EH (cell line): ENCODE measurements at places on chromosomes 11 and 22.

DNA sequence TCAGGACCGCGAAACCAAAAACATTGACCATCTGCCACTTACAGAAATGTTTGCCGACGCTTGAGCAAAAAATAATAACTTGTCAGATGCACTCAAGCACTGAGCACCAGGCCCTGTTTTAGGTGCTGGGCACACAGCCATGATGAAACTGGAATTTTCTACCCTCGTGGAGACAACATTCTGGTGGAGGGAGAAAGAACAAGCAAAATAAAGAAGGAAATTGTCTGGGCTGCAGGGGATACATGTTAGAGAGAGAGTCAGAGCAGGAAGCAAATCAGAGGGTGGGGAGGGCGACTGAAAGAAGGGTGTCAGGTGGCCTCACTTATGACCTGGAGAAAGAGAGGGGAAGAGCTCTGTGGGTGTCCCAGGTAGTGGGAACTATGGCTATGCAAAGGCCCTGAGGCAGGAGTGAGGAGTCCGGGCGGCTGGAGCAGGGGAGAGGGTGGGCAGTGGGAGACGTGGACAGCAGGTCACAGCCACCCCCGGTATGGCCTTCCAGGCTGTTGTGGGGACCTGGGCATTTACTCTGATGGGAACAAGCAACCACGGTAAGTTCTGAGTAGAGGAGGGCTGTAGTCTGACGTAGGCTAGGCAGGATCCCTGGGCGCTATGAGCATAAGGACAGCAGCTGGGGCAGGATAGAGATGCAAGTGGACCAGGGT, 78.8 kb downstream of the MYEOV start:
- DNase-seq = no peak

DNA sequence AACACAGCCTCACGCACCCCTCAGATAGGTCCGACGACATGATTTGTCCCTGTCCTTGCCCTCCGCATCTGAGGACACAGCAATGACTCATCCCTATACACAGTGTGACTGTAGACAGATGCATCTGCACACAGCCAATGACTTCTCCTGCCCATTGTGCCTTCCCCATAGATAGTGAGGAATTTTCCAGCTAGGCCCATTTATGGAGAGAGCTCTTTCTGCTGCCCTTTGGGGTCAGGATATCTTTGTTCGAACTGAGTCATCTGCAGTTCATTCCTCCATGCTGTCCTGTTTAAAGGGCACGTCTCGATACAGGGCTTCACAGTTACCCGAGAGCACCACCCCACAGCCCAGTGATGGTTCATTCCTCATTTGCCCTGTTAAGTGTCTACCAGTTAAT, 96.7 kb downstream of the LARGE1 start:
- DNase-seq = peak; percentile 59

GRCh38 chr11:37718431-37718999, 1120.5 kb upstream of the RAG2 start:
- peak; percentile 20 for DNase-seq

GRCh38 chr22:18109410-18110193, 1.0 kb upstream of the TUBA8 start:
- DNase-seq = no peak

- DNase-seq = no peak
Observed at GRCh38 chr22:48866906-48867681, 960.6 kb downstream of the BRD1 start.

DNA sequence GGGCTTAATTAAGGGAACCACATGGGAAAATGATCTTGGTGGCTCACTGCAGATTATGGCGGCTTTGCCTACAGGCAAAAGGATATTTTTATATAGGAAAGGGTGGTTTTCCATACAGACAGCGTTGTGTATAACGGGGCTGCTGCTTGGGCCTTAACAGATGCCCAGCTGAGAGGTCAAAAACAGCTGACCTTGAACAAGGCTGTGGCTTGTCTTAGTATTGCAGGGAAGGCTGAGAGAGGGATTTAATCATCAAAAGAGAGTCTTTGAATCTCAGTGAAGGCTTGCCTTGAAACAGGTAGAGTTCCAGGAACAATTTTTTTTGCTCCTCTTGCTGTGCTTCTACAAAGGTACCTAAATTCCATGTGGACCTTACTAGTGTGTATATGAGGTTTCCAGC, 301.6 kb upstream of the C11orf87 start:
- no peak for DNase-seq

DNA sequence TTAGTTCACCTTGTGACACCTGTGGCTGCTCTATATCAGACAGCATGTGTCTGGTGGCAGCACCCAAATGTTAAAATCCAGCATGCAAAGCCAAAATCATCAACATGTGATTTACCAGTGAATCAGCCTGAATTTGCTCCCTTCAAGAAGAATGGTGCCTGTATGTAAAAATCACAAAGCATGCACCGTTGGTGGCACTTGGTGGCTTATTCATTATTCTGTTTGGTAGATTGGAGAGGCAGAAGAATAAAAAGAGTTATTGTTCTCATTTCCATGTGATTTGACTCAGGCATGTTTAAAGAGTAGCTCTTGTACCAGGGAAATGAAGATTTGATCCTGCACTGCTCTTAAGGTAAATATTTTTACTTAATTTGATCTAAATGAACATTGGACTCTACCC, 143.9 kb upstream of the MPPED2 start:
- DNase-seq = no peak

DNA sequence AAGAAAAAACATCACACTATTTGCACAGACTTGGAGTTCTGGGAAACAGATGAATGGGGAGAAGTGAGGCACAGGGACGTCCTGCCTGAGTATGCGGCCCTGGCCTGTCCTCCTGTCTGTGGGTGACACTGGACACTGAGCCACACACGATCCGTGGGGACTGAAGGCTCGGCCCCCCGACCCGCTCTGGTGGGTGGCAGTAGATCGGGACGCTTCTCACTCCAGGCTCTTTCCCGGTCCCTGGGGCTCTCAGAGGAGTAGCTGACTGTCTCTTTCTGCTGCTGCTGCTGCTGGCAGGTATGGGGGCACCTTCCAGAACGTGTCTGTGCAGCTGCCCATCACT, 27.7 kb downstream of the MUC6 start:
- no peak for DNase-seq

DNA sequence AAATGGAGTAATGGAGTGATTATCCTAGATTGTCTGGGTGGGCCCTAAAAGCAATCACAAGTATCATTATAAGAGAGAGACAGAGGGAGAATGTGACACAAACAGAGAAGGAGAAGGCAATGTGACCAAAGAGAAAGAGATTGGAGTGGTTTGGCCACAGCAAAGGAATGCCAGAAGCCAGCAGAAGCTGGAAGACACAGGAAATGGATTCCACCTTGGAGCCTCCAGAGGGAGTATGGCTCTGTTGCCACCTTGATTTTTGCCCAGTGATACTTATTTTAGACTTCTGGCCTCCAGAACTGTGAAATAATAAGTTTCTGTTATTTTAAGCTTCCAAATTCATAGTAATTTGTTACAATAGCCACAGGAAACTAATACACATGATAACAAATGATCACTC, 36.8 kb upstream of the OR5P2 start:
- DNase-seq = peak; percentile 9

DNA sequence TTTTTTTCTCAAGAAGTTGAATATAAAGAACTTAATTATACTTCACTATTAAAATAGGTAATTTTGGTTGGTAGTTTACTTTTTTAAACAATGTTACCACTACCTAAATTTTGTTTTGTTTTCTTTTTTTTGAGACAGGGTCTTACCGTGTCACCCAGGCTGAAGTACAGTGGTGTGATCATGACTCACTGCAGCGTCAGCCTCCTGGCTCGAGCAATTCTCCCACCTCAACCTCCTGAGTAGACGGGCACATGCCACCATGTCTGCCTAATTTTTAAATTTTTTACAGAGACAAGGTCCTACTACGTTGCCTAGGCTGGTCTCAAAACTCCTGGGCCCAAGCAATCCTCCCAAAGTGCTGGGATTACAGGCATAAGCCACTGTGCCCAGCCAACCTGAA, 17.6 kb downstream of the SPCS2 start:
- no peak for DNase-seq

DNA sequence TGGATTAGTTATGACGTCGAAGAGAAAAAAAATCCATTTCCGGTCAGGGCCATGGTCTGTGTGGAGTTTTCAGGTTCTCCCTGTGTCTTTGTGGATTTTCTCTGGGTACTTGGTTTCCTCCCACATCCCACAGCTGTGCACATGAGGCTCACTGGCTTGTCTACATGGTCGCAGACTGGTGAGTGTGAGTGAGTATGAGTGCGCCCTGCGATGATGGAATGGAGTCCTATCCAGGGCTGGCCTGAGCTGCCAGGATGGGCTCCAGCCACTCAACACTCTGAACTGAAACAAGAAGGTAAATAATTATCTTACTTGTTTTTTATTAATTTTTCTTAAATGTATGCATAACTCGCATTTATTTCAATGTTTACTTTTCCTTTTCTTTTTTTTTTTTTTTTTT, 10.8 kb downstream of the MMP3 start:
- no peak for DNase-seq

DNA sequence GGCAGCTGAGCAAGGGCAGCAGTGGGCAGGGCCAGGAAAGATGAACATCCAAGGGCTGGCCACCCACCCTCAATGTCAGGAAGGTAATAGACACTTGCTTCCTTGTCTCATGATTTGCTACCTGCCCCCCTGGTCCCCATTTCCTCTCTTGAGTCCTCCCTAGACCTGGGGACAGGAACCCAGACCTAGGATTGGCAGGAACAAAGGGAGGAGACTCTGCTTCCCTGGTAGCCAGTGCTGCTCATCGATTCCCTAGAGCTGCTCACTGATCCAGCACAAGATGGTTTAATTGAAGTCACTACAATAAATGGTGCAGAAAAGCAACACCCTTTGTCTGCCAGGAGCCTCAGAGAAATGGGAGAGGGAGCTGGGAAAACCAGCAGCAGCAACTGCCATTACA, 67.8 kb upstream of the CHST1 start:
- DNase-seq = no peak

- no peak for DNase-seq
Observed at GRCh38 chr22:20324139-20324516, 4.3 kb upstream of the DGCR6L start.

GRCh38 chr11:93199616-93200015, 1.8 kb upstream of the SLC36A4 start:
- DNase-seq = no peak

DNA sequence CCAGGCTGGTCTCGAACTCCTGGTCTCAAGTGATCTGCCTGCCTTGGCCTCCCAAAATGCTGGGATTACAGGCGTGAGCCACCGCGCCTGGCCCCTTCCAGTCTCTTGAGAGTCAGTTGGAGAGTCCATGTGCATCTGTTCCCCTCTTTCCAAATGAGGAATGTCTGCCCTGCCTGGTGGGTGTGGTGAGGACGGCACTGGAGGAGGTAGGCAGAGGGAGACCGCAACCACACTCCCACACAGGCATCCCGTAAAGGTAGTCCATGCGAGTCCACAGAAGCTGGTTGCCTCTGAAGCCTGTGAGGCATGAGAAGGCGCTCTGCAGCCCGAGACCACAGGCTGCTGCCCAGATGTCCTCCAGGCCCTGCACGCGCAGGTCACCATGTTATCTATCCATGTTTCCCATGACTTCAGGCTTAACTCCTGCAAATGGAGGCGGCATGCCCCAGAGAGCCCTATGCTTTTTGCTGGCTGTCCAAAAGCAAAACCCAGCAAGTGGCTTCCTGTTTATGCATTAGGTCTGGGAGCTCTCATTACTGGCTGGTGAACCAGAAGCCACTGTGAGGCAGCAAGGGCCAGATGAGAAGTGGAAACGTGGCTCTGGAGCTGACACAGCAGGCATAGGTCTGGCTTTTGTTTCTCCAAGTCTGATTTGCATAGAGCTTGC, 43.4 kb downstream of the GRIK4 start:
- peak; percentile 45 for DNase-seq

- DNase-seq = no peak
Observed at GRCh38 chr11:57399221-57399620, 8.8 kb upstream of the PRG2 start.

GRCh38 chr11:88475991-88476418, 138.5 kb upstream of the CTSC start:
- peak; percentile 87 for DNase-seq

GRCh38 chr11:13952221-13952620, 10.3 kb upstream of the SPON1 start:
- DNase-seq = no peak

GRCh38 chr11:32184723-32185376, 94.0 kb downstream of the RCN1 start:
- DNase-seq = no peak

DNA sequence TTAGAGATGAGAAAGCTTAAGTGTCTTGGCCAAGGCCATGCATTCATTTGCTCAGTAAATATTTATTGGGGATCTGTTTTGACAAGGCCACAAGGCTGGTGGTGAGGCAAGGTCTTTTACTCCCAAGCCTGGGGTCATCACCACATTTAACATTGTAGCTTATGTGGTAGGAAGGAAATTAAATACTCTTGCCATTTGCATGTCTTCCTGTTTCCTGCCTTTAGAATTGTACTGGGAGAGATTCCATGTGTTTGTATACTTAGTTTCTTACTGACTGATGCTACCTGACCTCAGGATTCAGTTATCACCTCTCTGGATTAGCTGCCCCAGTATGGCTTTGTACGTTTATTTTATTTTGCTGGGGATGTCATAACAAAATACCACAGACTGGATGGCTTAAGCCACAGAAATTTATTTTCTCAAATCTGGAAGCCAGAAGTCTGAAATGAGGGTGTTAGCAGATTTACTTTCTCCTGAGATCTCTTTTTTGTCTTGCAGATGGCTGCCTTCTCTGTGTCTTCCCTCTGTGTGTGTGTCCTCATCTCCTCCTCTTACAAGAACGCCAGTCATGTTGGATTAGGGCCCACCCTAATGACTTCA, 44.8 kb downstream of the SPECC1L start:
- peak; percentile 67 for DNase-seq

DNA sequence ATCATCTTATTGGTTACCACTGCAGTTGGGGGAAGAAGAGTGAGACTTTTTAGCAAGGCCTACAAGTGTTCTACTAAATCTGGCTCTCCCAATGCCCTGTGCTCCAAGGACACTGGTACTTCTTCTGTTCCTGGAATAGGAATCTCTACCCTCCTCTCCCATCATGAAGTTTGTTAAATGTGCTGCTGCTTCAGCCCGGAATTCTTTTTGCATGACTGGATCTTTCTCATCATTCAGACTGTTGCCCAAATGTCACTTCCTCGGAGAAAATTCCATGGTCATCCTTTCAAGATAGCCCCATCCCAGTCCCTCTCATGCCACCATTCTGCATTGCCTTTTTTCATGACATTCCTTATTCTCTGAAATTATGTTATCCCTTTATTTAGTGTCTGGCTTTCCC, 400.8 kb downstream of the SOX6 start:
- DNase-seq = peak; percentile 67

GRCh38 chr11:132312161-132312560, 941.7 kb downstream of the NTM start:
- peak; percentile 64 for DNase-seq

GRCh38 chr22:41995211-41995610, 3.4 kb upstream of the WBP2NL start:
- DNase-seq = no peak
